ENCODE measurements at places on chromosomes 3 and 15.

- no peak for DNase-seq
These were observed 296.6 kb upstream of the CDIN1 start for GRCh38 chr15:36282821-36283220.

DNA sequence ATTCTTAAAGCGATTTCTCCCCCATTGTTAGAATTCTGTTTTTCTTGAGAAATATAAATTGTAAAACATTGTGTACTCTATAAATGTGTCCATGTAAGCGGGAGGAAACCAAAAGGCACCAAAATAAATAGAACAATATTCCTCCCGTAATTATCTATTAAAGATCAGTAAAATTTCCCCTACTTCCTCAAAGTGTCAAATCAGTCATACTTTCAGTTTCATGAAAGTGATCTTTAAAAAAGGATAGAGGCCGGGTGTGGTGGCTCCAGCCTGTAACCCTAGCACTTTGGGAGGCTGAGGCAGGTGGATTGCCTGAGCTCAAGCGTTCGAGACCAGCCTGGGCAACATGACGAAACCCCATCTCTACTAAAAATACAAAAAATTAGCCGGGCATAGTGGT, 278.9 kb downstream of the MECOM start:
- no peak for DNase-seq

DNA sequence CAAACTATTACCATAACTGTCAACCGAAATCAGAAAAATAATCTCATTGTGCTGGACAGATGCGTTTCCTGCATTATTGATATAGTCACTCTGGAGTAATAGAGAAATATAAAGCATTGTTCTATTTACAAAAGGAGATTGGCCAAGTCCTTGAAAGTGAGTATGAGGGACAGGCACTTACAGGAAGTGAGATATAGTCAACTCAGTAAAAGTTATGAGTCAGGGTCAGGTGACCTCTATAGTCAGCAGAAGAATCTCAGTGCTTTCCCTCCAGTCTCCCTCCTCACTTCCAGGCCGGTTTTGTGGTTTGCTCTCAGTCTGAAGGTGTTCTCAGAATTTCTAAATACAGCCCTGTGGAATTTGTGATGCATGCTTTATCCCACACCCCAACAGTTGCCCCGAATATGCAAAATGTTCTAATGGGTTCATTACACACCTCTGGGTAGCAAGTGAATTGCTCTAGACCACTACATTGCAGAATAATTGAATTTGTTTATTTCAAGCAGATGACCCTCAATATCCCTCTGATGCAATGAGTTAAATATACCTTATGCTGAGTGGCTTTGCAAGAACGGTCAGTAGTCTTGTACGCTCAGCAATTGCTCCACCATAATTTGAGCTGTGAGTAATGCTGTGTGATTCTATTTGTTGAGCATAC, 787.7 kb downstream of the MCTP2 start:
- DNase-seq: no peak

DNA sequence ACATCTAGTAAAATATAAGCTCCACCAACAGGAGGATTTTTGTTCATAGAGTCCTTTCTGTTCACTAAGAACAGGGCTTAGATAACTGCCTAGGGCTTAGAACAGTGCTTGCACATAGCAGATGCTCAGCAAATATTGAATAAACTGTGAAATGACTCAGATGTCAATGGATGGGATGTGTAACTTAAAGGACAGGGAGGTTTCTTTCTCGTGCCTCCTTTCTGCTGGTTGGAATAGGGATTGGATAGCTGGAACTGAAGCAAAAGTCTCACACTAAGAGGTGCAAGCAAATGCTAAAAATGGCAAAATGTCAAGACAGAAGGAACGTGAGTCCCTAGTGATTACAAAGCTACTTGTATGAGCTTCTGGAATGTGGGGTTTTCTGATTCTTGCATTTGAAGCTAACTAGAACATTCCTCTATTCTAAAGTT, 392.8 kb upstream of the WNT5A start:
- no peak for DNase-seq

GRCh38 chr3:5258526-5258925, 71.0 kb downstream of the EDEM1 start:
- DNase-seq: no peak

DNA sequence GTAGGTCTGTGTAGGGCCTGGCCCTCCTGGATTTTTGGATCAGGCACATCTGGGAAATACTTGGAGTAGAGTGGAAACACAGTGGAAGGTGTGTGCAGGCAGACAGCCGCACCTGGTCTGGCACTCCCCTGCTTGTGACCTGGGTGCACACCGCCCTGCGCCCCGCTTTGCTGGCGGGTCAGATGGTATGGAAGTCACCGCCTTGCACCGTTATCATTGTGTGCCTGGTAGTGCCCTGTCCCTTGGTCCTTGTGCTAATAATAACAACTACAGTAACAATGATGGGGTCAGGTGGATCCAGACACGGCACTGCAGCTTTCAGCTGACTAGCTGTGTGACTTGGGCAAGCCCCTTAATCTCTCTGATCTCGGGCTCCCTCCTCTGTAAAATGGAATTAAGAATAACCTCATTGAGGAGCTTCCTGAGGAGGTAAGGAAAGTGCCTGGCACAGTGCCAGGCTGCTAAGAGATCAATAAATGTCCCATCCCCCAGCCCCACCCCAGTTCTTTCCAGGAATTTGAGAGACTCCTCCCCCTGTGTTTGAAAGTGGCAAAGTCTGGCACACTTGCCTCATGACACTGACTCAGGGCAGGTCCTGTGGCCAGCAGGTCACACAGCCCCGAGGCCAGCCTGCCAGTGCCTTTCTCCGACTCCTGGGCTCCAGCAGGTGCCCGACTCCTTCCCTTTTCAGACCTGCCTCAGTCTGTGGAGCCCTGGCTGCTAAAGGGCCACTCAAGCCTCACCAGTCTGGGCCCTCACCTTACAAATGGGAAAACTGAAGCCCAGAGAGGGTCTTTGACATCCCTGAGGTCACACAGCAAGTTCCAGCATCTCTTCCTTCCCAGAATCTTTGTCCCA, 9.8 kb downstream of the ISG20 start:
- no peak for DNase-seq

DNA sequence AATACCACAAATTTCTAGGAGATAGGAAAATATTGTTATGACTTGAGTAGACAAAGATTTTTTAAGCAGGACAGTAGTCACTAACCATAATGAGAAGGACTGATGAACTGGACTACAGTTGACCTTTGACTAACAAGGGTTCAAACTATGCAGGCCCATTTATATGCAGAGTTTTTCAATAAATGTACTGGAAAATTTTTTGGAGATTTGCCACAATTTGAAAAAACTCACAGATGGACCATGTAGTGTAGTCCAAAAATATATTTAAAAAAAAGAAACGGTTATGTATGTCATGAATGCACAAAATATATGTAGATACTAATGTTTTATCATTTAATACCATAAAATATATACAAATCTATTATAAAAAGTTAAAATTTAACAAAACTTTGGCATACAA, 151.8 kb downstream of the LRRN1 start:
- no peak for DNase-seq

GRCh38 chr3:100882571-100882984, 110.6 kb downstream of the ABI3BP start:
- no peak for DNase-seq

GRCh38 chr3:188904670-188905069, 267.1 kb upstream of the TPRG1 start:
- DNase-seq: no peak

GRCh38 chr3:78781351-78781750, 986.4 kb downstream of the ROBO1 start:
- DNase-seq: no peak

DNA sequence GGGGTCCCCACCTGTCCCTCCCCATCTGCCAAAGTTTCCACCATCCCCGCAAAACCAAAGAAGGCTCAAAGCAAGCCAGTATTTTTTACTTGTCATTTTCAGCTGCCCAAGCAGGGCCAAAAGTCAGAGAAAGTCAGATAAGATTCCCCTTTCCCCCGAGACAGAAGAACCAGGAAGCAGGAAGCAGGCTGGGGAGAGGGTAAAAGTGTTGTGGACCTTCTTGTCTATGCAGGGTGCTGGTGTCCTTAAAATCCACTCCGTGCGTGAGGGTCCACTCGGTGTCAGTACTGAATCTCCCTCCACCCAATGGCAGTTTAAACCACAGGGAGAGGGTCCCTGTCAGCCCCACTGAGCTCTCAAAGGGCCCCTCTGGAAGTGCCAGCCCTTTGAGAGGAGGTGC, 20.2 kb upstream of the RPL32 start:
- DNase-seq: no peak

GRCh38 chr3:44969828-44970179, 6.2 kb downstream of the ZDHHC3 start:
- DNase-seq: no peak

- no peak for DNase-seq
These were observed 27.4 kb downstream of the FOXL2NB start for GRCh38 chr3:138974462-138974861.

DNA sequence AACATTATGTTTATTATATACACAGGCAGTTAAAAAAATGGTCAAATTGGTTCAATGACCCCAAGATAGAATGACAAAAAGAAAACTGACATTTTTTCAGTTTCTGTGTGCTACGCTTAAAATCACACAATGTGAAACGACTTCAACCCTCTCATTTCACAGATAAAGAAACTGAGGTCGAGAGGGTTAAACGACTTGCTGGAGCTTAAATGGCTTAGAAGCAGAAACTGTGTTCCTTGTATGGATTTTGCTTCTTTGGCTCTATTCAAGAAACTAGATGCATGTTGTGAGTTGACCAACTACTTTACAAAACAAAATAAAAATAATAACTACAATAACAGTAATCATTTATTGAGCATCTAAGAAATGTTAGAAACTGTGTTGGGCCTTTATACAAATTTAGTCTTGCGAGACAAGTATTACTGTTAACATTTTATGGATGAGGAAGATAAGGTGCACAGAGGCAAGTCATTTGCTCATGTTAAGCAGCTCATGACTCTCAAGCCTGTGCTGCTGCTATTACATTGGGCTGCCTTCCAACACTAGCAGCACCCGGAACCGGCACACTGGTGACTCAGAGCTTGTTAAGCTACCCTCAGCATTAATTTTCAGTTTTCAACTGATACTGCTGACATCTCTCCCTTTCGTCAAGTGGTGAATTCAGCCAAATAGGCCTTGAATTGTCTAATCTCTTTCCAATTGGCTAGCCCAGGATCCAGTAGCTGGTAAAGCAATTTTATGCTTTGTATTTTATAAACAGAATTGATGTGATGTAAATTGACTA, 487.6 kb downstream of the NAALADL2 start:
- DNase-seq: no peak

DNA sequence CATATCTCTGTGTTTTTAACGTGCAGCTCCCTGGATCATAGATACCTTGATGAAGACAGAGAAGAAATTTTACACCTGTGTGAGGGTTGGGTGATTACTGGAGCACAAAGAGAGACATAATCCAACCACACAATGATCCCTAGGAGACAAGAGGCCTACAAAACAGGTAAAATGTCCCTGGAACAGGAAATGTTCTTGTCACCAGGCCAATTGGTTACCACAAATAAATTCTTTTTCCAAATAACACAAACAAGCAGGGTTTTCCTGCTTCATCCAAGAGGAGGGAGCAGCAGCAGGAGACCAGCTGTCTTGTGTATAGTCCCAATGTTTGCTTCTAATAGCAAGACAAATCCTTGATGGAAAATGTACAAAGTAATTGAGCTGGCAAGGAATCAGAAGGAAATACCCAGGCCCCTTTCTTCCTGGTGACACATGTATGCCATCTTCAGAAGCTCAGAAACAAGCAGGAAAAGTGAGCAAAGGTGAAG, 1.4 kb downstream of the MGLL start:
- DNase-seq: no peak

DNA sequence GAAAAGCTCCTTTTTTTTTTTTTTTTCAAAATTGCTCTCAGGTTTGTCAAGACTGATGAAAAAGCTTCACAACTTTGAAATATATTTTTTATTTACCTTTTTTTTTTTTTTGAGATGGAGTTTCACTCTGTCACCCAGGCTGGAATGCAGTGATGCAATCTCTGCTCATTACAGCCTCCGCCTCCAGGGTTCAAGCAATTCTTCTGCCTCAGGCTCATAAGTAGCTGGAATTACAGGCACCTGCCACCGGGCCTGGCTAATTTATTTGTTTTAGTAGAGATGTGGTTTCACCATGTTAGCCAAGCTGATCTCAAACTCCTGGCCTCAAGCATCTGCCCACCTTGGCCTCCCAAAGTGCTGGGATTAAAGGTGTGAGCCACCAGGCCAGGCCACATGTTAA, 1515.0 kb downstream of the OTOL1 start:
- DNase-seq: no peak

DNA sequence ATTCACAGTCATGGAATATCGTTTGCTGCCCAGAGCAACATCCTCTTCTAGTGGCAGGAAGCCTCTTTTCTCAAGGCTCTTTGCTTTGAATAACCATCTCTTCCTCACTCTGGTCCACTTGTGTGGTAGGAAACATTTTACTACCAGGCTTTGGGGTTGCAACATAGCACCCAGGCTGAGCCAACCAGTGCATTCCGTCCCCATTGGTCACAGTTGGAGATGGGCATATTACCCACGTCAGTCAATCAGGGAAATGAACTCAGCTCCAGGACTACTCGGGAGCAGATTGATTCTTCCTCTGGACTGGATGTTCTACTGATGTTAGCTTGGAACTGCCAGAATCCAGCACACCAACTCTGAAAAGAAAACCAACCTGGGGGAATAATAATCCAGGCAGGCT, 4.2 kb upstream of the PEX5L start:
- DNase-seq: no peak

GRCh38 chr15:70650567-70651302, 112.6 kb downstream of the UACA start:
- no peak for DNase-seq

DNA sequence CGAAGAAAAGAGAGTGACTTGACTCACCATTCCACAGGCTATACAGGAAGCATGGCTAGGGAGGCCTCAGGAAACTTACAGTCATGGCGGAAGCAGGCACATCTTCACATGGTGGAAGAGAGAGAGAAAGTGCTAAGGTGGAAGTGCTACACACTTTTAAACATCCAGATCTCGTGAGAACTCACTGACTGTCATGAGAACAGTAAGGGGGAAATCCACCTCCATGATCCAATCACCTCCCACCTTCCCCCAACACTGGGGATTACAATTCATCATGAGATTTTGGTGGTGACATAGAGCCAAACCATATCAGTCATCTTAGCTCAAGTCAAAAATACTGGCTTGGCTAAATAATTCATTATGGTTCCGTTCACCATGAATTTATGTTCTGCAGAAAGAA, 45.3 kb upstream of the NEDD4 start:
- DNase-seq: no peak

DNA sequence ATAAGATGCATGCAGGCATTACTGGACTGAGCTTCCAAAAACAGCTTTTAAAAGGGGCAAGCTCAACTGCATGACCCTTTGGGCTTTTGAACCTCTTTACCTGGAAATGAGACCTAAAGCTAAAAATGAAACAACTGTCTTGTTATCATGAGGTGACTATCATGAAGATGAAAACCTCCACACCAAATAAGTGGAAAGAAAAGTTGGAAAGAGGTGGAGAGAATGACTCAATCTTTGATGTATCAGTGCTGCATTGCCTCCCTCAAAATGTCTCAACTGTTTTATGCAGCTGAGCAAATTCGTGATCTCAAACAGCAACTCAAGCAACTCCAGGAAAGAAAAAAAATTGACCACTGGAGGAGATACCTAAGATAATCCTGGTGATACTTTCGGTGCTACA, 307.1 kb downstream of the KBTBD8 start:
- DNase-seq: no peak

GRCh38 chr3:64354221-64354620, 129.0 kb upstream of the PRICKLE2 start:
- DNase-seq: no peak
